ENCODE measurements at places on chromosomes 3 and 15.

DNA sequence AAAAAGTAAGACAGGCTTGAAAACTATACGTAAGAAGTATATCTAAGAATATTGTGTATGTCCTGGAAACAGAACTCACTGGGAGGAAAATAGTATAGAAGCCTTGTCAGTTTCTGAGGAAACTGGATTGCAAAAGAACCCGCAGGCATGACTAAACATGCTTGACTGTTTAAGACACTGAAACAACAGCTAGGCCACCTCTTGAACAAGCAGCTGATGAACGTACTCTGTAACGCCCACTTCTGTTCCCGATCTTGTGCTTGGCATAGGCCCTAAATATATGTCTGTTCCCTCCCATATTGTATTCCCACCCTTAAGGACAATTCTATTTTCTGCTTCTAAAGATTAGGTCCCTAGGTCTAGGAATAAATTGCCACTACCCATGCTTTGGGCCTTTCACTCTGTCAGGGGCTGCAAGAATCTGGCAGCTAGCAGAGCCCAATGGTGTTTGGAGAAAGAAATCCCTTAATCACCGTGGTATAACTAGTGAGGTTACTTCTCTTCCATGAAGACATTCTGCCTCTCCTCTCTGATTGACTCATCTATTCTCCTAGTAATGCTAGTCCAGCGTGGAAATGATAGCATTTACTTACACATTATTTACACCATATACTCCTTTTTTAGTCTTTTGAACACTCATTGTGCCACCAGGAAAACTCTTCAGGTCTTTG, 46.2 kb downstream of the CD200 start:
- no peak for DNase-seq

DNA sequence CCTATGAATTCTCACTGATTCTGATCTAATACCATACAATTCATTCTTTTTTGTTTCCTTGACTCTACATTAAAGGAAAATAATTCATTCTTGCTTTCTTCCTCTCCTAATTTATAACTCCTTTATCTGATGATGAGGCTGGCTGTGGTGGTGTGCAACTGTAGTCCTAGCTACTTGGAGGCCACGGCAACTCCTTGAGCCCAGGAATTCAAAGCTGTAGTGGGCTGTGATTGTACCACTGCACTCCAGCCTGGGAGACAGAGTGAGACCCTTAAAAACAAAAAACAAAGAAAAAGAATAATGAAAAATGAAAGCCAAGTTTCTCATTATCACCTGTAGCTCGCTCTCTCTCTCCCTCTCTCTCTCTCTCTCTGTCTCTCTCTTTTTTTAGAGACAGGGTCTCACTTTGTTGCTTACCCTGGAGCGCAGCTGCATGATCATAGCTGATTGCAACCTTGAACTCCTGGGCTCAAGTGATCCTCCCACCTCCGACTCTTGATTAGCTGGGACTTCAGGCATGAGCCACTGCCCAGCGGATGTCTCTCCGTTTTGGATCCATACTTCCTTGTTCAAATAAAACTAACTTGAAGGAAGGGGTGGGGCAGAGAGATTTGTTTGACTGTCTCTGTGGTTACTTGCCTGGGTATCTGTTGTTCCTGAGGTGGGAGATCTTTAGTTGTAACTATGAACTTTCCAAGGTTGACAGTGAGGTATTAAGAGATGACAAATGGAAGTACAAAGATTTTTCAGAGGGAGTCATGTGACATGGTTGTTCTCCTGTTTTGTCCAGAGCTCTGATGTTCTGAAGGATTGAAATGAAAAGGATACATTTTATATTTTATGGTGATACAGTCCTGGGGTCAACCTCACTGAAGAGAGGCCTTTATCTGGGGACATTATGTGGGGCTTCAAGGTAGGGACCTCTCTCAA, 46.9 kb downstream of the STARD9 start:
- no peak for DNase-seq

DNA sequence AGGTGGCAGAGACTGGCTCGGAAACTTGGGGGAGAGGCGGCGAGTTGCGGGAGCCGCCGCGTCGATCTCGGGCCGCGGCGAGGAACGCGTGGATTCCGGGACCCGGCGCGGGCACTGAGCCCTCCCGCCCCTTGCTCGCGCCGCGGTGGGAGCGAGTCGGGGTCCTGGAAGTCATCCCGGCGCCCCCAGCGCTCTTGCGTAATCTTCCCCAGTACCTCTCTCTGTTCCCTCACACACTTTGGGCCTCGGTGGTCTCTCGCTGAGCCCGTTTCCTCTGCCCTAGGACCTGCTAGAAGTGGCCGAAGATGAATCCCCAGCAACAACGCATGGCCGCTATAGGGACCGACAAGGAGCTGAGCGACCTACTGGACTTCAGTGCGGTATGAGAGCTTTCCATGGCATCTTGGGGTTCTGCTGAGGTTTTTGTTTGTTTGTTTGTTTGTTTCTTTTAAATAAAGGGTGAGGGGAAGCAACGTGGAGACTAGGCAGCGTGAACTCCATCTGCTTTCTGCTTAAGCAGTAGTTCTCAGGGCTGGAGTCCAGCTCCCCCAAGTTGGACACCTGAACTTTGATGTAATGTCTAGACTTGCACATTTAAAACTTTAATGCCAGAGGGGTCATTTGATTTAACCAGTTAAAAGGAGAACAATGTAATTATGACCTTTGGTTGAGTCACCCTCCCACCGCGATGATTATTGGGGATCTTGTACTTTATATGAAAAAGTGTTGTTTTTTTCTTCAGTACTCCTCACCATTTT, 1.3 kb downstream of the TCF12 start:
- peak; percentile 19 for DNase-seq

- no peak for DNase-seq
Measured at GRCh38 chr15:32688151-32688639, 29.6 kb upstream of the GREM1 start.

DNA sequence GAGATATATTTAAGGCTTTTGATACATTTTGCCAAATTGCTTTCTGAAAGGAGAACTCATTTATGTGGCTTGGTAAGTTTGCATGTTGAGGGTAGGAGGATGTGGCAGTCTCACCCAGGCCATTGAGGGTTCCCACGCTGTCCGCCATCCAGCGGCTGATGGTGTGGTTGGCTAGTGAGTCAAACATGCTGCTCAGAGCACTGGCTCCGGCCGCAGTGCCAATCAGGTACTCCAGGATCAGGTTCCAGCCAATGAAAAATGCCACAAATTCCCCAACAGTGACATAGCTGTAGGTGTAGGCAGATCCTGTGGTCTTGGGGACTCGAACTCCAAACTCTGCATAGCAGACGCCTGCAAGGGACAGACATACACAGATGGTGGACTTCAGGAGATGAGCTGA, 82.3 kb downstream of the CLDN11 start:
- no peak for DNase-seq

- no peak for DNase-seq
Measured at GRCh38 chr3:59675495-59675894, 625.7 kb upstream of the CFAP20DC start.

GRCh38 chr15:74045636-74046274, 36.6 kb downstream of the GOLGA6A start:
- no peak for DNase-seq

- no peak for DNase-seq
Measured at GRCh38 chr3:131526801-131527347, 24.1 kb upstream of the MRPL3 start.

- DNase-seq: no peak
Measured at GRCh38 chr3:106018929-106019550, 150.2 kb upstream of the CBLB start.

- DNase-seq: no peak
Measured at GRCh38 chr15:60652870-60653269, 173.9 kb upstream of the ICE2 start.

- no peak for DNase-seq
Measured at GRCh38 chr15:62491642-62492041, 326.6 kb upstream of the C2CD4B start.

GRCh38 chr3:24740326-24740725, 245.7 kb upstream of the THRB start:
- DNase-seq: no peak

- no peak for DNase-seq
Measured at GRCh38 chr3:48553361-48553760, 3.2 kb downstream of the PFKFB4 start.

- DNase-seq: no peak
Measured at GRCh38 chr3:29067007-29067406, 213.9 kb upstream of the RBMS3 start.

DNA sequence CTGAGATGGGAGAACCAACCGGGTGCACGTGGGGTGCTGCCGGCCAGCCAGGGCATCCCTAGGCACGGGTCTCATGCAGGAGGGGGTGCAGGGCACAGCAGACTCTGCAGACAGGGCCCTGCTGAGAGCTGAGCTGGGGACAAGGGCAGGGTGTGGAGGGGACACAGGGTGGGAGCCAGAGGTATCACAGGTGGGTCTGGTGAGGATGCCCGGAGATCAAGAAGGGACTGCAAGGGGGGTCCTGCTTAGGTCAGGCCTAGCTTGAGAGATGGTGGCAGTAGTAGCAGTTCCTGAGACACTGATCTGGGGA, 39.5 kb upstream of the PRR23E start:
- DNase-seq: no peak

DNA sequence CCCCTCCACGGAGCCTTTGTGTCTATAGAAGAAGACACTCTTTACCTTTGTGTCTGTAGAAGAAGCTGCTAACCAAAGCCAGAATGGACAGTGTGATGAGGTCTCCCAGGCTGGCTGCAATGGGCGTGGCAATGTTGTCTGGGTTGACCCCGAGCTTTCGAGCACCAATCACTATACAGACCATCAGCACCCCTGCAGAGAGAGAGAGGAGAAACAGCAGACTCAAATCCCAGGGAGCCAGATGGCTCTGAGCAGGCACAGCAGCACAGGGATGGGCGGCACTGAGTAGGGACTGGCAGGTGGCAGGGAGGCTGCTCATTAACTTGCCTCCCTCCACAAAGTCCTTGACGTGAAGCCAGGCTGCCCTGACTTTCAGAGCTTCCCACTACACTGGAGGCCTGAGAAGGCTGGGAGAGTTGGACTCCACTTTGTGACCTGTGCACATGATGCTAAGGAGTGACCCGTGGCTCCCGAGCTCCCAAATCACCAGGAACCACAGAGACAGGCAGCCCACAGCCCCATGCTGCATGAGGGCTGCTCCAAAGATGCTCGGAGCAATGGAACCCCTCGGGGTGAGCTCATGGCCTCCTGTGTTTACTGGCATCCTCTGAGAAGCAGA, 53.9 kb downstream of the ROPN1B start:
- DNase-seq: no peak

DNA sequence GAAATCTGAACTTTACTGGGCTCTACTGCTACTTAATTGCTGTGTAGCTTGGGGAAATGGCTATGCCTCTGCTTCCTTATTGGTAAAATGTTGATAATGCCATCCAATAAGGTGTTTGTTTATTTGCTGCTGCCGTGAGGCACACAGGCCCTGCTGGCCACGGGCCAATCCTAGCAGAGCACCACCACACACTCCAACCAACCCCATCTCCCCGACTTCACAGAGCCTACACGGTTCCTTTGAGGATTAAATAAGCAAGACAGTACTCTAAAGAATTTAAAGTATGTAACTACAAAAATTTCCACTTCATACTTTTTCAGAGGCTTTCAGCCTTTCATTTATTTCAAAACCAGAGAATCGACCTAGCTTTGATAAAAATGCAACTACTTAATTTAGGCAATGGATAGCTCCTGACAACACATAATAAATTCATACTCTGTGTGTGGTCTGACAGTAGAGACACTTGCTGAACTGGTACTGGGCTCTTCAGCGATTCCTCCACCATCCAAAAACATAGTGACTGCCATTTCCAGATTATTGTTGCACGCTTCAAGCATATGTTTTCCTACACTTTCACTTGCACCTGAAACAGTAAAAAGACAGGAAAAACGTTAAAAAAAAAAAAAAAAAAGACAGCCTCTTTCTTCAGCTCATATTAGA, 25.3 kb downstream of the UBXN7 start:
- DNase-seq: no peak

- no peak for DNase-seq
Measured at GRCh38 chr3:20742903-20743552, 557.0 kb upstream of the SGO1 start.

DNA sequence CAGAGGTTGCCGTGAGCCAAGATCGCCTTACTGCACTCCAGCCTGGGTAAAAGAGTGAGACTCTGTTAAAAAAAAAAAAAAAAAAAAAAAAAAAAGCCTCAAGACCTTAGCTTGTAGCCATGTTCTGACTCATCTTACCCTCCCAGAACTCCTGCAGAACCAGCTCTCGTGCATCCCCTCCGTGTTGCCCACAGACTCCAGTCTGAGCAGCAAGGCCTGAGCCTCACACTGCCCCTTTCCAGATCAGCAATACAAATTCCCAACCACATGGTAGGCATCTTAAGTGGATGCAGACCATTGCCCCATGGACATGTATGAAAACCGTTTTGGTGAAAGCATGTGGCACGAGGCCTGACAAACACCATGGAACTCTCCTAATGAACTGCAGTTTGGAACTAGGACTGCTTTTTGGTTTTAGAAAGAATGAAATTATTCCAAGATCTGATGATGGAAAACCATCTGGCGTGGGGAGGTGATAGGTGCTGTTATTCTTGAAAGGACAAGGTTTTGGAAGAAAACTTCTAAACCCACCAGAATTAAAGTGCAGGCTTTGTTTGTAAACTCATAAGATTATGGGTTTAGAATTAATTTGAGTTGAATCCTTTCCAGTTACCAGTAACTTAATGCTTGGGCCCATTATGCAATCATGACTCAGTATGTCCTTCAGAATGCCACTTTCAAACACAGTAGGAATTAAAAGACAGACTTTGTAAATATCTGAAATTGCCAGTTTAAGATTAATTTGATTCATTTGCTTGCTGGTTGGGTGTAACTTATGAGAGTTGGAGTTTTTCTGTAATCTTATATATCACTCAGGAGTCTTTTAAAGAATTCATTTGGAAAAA, 163.7 kb upstream of the LRTM1 start:
- no peak for DNase-seq

DNA sequence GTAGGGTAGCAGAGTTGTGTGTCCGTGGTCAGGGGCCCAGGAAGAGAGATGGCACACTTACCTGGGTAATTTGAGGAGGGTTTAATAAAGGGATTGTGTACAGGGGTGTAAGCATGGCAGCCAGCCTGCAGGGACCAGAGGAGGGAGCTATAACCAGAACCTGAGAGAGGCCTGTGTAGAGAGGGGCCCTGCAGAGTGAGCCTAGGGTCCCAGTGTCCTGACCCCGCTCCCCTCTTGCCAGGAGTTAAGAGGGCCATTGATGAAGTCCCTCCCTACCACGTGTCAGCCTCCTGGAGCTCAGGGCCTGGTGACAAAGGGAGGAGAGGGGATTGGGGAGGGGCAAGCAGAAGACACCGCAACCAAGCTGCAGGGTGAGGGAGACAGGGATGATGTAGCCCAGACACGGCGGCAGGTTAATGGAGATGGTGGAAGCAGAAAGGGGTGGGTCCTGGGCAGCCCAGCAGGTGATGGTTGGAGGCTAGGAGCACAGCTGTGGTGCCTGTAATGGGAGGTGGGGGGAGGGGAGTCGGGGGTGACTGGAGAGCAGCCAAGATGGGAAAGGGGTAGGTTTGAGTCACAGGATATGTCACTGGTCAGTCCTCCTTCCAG, 165.4 kb upstream of the TOPAZ1 start:
- no peak for DNase-seq

DNA sequence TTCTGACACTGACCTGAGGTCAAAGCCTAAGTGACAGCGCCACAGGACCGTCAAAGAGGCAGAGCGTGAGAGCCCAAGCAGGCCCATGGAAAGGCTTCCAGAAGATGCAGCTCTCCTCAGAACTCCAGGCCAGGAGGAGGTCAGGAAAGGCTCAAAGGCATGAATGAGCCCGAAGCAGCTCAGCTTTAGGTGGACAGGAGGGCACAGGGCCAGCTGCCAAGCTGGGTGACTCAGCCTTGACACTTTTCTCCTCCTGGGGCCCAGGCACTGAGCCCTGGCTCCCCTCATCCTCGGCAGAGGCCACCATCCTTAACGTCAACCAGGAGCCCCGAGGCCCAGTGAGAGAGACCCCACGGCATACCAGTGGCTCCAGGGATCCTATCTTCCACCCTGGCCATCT, 62.9 kb downstream of the ADCY5 start:
- DNase-seq: no peak
